ENCODE measurements at places on chromosomes 4 and X.

- peak; percentile 98 for DNase-seq
Measured at GRCh38 chr4:8158710-8159536, at the start of gene ABLIM2. ABLIM2 (minus strand) TSS chr4:8158813; CDS start chr4:8158689, 124 bp downstream.

DNA sequence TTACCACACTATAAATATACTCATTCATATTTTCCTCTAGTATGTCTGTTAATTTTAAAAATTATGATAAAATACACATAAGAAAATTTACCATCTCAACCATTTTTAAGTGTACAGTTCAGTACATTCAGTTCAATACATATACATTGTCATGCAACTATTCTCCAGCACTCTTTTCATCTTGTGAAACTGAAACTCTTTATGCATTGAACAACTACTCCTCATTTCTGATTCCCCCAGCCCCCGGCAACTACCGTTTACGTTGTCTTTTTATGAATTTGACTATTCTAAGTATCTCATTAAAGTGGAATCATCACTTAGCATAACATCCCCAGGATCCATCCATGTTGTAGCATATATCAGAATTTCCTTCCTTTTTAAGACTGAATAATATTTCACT, 8.7 kb downstream of the SMARCAD1 start:
- peak; percentile 30 for DNase-seq

GRCh38 chr4:132827522-132827921, 321.6 kb upstream of the PCDH10 start:
- DNase-seq, result no peak

DNA sequence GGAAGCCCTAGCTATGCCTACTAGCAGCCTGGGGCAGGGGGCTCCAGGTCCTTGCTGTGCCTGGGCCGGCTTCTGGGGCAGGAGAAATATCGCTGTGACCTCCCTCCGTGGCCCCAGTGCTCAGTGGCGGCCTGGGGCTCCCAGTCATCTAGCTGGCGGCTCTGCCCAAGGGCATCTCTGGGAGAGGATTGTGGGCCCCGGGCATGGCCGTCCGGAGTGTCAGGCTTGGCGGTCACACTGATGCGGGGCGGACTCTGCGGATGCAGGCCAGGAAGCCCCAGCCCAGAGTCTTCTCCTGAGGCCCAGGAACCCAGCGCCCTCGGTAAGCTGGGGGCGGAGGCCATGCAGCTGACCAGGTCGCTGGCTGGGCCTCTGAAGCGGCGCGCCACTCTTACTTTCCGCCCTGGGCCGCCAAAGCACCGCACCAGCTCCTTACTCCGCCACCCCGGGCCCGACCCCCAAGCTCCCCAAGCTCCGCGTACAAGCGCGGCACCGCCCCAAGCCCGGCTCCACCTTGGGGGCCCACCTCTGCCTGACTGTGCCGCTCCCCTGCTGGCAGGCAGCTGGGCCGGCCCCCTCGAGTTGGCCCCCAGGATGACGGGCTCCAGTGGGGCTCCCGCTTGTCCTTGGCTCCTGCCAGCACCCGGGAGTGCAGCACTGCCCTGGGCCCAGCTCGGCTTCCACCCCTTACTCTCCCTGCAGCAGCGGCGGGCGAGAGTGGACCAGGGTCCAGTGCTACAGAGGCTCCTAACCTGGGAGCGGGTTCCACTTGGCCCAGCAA, 720.0 kb downstream of the PCDH18 start:
- DNase-seq, result no peak

GRCh38 chrX:63506320-63506719, 155.2 kb upstream of the SPIN4 start:
- DNase-seq, result peak; percentile 6

DNA sequence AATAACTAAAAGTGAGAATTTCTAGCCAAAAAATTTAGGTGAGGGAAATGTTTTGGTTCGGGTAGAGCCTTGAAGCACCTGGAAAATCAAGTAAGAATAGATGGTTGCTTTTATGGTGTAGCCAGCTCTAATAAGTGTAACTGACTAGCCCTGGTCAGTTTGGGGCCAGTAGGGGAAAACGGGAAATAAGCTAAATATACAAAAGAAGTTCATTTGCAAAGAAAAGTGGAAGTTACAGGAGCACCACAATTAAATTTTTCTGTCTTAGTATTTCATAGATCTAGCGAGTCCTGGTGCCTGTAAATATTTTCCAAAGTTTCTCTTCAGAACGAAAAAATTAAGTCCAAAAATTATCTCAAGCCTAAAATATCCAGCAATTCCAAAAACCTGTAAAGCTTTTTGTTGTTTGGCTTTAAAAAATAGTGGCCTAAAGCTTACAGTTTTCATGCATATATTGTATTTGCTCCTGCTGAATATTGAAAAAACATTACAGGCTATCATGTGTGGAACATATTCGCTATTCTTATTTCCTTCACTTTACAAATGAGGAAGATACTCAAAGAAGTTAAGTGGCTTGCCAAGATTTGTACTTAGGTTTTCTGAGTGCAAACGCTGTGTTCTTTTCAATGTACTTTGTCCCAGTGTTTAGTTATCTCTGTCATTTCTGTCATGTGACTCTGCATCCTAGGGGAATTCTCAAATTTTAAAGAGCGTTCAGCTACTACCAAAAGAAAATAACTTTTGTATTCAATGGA, 7.3 kb upstream of the PTPN13 start:
- no peak for DNase-seq

GRCh38 chr4:169131556-169132208, 121.6 kb upstream of the CBR4 start:
- no peak for DNase-seq

DNA sequence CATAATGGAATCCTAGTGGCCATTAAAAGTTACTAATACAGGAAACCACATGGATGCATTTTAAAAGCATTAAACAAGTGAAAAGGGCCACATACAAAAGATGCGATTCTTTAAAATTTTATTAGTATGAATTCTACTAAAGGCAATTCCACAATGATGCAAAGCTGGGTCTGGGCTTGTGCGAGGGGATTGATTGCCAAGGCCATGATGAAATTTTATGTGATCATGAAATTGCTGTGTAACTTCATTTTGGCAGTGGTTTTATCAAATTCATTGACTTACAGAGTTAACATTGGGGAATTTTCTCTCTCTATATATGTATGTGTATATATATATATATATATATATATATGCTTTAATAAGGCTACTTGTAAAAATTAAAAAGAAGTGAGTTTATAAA, 1142.5 kb upstream of the IGFBP7 start:
- DNase-seq, result no peak

DNA sequence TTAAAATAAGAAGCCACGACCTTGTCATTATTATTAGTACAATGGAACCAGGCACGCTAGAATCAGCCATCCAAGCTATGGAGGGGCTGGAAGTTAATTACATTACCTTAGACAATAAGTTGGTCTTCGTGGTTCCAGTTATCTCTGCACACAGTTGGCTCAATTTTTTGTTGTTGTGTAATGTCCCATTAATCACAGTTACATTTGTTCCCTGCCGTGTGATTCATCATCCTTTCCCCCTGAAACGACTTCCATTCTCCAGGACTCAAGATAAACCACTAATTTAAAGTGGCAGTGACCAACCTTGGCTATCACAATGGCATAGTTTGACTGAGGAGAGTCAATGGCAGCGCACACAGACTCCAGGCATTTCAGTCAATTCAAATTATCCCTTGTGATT, 905.0 kb downstream of the RAB28 start:
- no peak for DNase-seq

- no peak for DNase-seq
Measured at GRCh38 chrX:78619834-78620233, 39.3 kb downstream of the RTL3 start.

- DNase-seq, result no peak
Measured at GRCh38 chr4:15066140-15066539, 63.9 kb downstream of the CPEB2 start.

DNA sequence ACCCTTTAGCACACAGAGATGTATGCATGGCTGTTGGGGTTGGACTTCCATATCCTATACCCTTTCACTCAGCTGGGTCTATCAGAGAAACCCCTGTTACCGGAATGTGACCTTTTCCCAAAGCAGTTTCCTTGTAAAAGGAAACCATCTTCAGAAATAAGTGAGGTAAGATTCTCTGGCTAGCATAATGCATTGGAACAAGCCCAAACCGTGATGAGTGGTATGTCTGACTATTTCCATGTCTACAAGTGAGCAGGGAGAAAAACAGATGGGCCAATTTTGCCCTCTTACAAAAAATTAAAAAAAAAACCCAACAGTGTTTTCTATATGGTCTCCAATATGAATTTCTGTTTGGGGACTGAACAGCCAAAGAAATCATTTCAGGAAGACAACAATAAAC, 283.9 kb downstream of the SMARCA1 start:
- no peak for DNase-seq

GRCh38 chrX:2682565-2683177, 8.4 kb upstream of the CD99 start:
- no peak for DNase-seq

DNA sequence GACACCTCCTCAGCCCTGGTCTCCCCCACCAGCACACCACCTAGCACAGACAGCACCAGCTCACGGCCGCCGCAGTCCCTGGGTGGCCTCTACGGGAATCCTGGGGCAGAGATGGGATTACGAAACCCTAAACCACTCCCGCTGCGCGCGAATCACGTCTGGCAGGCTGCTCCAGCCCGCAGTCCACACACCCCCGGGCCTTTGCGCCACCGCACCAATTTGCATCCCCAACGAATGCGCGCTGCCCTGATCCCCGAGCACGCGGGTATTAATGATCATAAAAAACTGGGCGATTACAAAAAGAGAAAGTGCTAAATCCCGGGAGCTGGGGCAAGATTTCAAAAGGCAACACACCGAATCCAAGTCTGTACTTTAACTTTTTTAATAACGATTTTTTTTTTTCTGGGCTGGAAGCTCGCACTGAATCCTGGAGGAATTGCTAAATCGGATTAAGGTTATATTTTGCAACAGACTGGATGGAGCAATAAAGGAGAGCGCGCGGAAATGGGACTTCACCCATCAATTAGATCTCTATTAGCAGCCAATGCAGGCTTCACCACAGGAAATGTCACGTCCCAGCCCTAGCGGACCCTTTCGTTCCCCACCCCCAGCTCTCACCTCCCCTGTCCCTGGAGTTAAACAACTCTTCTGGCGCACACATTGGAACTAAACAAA, 69.8 kb upstream of the TMEM33 start:
- DNase-seq, result no peak

DNA sequence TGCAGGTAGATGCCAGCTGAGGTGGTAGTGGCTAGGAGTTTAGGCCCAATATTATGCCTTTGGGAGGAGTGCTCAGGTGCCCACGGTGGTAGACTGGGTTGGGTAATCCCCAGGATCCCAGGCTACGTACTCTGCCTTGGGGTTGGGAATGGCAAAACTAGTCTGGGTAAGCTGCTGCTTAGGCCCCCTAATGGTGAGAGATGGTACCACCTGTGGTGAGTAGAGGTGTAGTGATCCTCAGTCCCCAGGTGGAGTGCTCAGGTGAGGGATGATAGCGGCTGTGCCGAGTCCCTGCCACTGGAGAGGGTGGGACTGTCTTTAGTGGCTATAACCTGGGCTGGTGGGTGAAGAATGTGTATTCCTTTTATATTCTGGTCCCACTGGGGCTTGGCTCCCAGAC, 75.2 kb downstream of the IL1RAPL2 start:
- no peak for DNase-seq

DNA sequence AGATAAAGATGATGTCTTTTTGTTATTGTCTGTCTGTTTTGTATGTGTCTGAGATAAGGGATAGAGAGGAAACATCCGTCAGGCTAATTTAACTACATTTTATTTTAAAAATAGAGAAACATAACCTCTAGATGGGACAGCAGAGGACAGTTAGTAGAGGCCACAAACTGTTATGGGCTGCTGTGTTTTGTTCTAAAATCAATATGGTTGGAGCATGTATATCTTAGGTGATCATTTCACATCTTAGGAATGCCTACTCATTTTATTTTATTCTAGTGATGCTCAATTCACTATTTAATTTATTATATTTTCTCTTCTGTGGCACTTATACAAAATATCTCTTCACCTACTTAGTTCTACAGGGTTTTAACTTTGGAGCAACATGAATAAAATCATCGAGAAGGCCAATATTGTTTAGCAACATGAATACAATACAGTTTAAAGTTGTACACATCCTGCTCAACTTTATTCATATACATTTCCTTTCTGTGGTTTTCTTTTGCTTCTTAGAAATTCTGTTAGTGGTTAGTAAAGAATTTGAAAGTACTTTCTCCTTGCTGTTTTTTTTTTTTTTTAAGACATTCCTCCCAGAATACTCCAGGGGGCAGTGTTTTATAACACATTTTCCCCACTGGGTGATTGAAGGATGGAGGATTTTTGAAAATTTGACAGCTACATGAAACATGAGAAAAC, 392.9 kb downstream of the UNC5C start:
- peak; percentile 59 for DNase-seq

DNA sequence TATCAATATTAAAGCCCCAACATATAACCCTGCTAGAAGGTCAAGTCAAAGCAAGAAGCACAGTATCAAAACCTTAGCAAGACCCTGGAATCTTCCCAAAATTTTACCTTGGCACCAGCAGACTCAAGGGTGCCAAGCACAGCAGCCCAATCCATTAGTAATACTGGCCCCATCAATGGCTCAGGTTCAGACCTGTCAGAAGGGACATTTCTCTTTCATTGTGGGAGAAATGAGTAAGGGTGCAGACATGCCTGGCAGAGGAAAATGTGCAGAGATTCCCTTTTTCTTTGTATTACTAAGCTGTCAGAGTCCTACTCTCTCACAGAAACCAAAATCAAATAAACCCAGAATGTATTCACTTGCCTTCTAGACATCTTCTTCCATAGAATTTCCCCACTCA, 203.9 kb downstream of the EVC2 start:
- DNase-seq, result no peak

GRCh38 chr4:86561256-86561655, 32.9 kb upstream of the PTPN13 start:
- DNase-seq, result no peak

GRCh38 chr4:151721466-151721865, 39.3 kb downstream of the GATB start:
- no peak for DNase-seq

- DNase-seq, result no peak
Measured at GRCh38 chrX:155389634-155390033, 7.7 kb downstream of the F8A2 start.

- no peak for DNase-seq
Measured at GRCh38 chr4:163613383-163613782, 118.9 kb downstream of the TMA16 start.

DNA sequence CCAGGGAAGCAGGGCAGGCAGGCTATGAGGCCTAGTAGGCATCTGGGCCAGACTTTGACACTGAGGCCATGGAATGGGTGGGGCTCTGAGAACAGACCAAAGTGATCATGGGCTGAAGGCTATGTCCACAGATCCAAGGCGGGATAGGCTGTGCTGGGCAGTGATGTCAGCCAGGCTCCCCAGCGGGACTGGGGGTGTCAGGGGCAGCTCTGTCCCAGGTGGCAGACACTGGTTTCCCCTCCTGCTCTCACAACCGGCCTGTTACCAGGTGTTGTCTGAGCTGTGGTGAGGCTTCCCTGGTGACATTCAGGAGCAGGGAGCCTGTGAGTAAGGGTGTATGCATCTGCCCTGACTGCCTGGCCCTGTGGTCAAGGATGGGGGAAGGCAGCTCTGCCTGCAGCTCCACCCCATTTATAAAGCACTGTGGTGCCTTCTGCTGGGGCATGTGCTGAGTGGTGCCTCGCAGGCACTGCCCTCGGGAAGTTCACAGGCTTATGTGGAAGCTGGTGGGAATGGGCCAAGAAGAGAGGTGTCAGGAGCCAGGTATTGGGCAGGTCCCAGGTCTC, 2.9 kb downstream of the IL9R start:
- no peak for DNase-seq

All from activated CD4-positive, alpha-beta T cell treated with anti-CD3 and anti-CD28 coated beads, Interleukin-2, Interleukin-4, amounts not matched to agents 100 ng/mL and 50 ng/mL, durations not matched to agents 16 hours and 8 hours (primary cell).